Activated T-helper 1 cell treated with Interleukin-2 at 50 U/mL for 16 hours (primary cell): ENCODE measurements at places on chromosomes 2 and 18.

- DNase-seq, result no peak
These were observed 63.9 kb upstream of the TUBA3E start for GRCh38 chr2:130261970-130262760.

DNA sequence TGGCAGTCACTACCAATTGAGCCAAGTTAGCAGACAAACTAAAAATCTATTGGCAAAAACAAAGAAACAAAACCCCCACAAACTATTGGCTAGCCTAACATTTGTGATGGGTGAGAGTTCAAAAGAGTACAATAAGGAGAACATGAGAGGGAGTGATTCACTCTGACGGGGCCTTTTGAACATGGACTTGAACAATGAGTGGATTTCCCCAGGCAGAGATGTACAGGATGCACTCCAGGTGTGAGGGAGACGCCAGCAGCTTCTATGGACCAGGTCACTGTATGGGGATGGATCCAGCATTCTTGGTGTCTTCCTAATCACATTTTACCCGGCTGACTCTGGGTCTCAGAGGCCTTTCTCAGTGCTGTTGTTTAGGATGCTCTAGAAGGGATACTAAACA is 167.5 kb upstream of the SMAD2 start:
- DNase-seq, result no peak

DNA sequence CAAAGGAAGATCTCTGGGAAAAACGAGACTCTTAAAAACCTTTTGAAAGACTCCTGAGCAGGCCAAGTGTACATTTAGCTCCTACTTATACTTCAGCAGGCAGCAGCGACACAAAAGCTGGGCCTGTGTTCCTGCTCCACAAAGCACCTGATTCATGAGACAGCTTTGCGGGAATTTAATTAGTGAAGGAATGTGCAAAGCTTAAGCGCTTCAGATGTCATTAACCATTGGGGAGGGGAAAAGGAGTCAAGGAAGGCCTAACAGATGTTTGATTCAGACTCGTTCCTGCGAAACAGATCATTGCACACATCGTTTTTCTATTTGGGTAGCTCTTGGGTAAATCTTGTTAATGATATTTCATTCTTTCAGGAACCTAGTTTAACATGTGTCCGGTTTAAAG is 125.9 kb downstream of the MAIP1 start:
- DNase-seq, result no peak

DNA sequence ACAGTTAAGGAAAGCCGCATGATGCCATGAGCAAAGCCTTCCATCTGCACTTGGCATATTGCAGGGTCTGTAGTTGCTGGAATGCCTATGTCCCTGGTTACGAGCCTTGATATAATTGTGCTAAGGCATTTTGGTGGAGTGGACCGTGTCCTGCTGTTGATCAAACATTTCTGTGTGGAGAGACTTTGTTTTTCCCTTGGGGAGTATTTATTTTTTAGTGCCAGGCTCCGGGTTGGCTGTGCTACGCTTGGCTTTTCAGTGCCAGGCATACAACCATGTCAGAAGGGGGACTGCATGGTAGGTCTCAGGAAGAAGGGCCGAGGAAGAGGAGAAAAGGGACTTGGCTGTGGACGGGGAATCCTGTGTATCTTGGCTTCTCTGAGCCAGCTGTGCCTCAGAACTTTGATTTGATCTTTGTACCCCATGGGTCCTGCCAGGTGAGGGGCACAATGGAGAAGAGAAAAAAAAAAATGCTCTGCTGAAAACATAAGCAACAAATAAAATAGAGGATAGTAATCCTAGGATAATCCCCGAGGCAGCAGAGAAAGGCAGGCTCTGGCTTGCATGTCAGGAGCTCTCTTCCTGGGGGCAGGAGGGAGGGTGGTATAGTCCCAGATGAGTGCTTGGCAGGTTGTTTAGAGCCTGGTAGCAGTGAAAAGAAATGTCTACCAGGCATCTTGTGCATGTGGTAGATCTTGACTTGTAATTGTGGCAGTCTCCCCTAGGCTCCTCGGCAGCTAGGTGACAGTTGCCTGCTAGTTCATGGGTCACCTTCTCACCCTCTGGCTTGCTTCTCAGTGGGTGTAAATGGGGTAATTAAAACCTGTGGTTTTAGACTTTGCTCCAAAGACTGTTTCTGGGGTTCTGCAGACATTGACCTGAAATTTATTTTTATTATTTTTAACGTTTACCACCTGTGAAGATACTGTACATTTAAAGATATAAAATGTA is 233.0 kb downstream of the NEDD4L start:
- DNase-seq, result no peak

- DNase-seq, result no peak
These were observed 24.2 kb upstream of the CPO start for GRCh38 chr2:206915121-206915520.

GRCh38 chr2:133885847-133886246 is 317.6 kb upstream of the NCKAP5 start:
- no peak for DNase-seq

GRCh38 chr18:49514577-49514976 is 27.5 kb upstream of the C18orf32 start:
- DNase-seq, result no peak

DNA sequence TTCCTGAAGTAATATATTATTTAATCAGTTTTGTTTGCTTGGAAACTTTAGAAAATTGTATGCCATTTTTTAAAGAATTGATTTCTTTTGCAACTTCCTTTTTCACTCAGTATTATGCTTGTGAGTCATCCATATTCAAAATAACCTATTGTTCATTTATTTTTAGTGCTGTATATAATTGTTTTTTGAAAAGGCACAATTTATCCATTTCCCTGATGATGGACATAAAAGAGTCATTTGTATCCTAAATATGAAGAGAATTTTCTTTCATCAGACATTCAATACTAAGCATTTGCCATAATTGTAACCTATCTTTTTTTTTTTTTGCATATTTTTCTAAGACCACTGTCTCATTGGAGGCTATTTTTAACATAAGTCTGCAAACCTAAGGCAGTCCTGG is 134.1 kb upstream of the SERPINE2 start:
- no peak for DNase-seq

DNA sequence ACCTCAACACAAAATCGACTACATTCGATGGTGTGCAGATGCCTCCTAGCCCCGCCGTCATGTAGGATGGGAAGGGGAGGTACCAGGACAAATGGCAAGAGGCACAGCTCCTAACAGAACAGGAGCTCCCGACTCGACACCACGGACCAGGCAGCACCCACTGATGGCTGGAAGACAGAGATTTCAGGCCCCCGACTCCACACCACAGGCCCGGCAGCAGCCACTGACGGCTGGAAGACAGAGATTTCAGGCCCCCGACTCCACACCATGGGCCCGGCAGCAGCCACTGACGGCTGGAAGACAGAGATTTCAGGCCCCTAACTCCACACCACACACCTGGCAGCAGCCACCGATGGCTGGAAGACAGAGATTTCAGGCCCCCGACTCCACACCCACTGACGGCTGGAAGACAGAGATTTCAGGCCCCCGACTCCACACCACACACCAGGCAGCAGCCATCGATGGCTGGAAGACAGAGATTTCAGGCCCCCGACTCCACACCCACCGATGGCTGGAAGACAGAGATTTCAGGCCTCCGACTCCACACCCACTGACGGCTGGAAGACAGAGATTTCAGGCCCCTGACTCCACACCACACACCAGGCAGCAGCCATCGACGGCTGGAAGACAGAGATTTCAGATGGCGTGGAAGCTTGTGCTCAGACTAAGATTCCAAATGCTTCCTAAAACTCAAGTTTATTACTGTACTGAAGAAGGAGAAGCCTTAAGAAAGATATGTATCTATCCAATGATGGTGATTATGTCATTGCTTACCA is 135.5 kb downstream of the EIPR1 start:
- no peak for DNase-seq

- DNase-seq, result no peak
These were observed 319.0 kb upstream of the CHAC2 start for GRCh38 chr2:53448591-53448990.

DNA sequence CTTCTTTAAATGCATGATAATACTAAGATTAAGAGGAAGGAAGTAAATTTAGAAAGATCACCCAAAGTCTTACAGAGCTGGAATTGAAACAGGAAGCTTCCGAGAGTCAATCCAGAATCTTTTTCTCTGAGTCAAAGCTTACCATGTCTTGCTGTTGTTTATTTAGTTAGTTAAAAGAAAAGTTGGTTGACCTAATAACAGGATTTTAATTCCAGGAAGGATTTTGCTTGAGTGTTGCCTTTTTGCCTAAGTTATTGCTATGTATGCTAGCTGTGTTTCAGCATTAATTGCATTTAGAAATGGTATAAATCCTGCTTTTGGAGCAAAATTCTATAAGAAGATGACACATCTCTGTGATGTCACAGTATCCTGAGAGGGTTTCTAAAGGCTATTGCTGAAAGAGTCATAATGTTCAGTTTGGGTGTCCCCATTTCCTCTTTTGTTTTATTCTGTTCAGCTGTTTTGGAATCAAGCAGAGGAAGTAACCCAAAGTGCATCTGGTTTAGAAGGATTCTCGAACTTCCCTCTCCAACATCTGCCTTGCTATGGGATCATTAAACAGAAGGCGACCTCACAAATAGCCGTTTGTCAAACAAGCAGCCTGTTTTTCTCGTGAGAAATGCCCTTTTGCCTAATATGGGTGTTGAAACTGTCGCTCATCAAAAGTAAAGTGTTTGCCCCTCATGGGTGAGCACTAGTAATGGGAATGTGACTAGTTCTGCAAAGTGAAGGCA is 271.5 kb upstream of the MMADHC start:
- no peak for DNase-seq

DNA sequence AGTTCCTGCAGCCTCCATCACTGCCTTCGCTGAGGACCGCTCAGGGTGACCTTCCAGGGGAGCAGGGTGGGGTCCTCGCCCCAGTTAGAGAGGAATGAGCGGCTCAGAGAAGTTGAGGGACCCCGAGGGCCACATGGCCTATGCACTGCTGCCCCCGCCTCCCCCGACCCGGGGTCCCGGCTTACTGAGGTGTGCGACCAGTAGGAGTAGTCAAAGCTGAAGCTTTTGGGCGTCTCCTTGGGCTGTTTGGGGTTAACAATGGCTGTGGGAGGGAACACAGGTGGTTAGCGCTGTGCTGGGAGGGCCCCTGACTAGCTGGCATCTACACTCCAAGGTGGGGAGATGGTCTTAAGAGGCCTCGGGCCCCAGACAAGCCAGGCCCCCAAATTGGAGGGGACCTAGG is 31.0 kb downstream of the KIF1A start:
- DNase-seq, result no peak
